ENCODE measurements at places on chromosomes 7 and 10.

DNA sequence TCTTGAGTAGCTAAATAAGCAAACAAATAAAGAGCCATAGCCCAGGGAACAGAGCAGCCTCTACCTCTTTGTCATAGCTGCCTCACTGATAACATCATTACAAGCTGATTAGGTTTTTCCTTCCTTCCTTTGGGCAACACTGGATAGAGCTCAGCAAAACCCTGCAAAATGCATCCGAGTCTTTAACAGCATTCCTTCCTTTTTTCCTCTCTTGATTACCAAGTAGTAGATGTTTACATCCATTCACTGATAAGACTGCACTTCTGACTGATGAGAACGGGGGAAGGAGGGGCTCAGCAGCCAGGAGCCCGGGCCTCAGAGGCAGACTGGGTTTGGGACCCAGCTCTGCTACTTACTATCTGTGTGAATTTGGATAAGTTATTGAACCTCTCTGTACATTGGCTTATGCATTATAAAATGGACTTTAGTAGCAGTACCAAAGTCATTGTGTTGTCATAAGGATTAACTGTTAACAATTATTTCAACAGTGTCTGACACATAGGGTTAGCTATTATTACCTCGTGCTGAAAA, 214.2 kb downstream of the ANK3 start:
- DNase-seq, result no peak

DNA sequence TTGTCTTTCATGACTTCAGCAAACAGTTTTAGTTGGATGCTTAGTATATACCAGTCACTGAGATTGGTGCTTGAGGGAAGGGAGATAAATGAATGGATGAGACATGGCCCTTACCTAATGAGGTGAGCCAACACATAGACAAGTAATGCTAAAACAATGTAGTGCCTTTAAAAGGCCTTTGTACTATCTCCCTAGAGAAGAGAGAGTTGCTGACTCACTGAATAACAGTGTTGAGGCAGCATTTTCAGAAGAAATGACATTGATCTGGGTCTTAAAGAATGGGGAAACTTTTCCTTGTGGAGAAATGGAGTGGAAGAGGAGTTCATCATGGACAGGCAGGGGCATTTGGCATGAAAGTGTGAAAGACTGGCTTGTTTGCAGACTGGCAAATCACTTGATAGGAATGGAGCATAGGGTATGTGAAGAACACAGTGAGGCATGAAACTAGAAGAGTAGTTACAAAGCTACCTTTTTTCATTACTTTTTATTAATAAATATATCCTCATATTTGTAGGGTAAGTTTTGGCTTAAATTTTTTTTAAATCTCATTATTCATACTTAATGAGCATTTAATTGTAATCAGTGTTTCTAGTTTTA, 91.2 kb downstream of the KAT6B start:
- DNase-seq, result no peak

GRCh38 chr10:48306870-48307710, 613 bp downstream of the MAPK8 start:
- peak; percentile 90 for DNase-seq

- no peak for DNase-seq
Observed at GRCh38 chr10:91006752-91007346, 86.0 kb upstream of the ANKRD1 start.

DNA sequence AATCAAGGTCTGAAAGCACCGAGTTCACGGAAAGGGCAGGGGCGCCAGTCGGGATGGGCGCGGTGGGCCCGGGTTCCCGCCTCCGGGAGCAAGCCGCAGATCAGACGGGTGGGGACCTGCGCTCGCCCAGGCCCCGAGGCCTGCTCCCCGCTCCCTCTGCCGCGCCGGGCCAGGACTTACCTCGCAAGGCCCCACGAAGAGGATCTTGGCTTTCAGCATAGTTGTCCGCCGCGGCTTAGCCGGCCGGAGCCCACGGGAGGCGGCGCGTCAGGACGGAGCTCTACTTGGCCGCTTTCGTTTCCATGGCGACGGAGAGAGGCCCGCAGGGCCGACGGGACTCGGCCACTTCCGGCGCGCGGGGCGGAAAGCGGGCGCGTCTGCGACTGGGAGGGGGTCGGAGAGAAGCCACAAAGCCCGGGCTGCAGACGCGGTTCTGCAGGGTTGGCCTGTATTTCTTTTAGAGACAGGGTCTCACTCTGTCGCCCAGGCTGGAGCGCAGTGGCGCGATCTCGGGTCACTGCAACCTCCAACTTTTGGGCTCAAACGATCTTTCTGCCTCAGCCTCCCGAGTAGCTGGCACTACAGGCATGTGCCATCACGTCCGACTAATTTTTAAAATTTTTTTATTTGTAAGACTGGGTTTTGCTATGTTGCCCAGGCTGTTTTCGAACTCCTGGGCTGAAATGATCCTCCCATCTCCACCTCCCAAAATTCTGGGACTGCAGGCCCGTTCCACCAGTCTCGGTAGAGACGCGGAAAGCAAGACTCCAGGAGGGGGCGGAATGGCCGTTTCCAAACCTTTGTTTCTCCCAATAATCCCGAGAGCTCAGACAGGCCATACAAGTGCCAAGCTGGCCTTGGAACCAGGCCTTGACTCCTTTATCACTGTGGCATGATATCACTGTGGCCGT, at the start of gene IFT22:
Gene IFT22, minus strand, starts transcription at position 322 of the 911 bp plus-strand sequence. Its CDS starts 103 bp downstream, at position 219.
- peak; percentile 94 for DNase-seq

DNA sequence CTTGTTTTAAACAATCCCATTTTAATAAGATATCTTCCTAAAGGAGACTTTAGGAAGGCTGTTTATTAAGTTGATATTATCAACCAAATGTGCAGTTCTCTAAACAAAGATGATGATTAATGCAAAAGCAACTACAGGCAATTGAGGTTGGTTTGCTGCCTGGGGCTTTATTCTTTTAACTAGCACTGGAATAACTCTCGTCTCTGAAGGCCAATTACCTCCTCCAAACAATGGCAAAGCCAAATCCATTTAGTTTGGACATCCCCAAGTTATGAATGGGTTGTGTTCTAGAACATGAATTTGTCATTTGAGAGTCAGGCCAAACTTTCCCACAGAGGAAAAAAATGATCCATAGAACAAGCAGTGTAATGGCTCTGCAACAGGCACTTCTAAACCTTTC, 114.1 kb downstream of the SLC16A9 start:
- no peak for DNase-seq

DNA sequence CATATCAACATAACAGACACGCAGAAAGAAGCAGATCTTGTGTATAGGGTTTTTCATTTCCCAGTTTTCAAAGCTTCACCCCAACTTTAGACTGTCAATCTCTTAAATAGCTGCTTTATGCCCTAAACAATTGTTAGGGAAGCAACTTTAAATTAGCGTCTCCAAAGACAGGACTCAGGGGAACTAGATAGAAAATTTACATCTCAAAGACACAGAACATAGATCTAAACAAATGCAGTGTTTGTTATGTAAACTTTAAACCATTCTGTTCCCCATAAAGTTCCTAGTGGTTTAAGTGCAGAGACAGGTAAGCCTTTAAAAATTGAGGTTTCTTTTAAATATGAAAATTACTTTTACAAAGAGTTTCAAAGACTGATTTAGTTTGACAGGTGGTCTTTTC, 379.2 kb upstream of the GHITM start:
- no peak for DNase-seq

GRCh38 chr10:87844837-87845623, 18.3 kb downstream of the KLLN start:
- no peak for DNase-seq

GRCh38 chr10:101671453-101671852, 23.5 kb downstream of the FBXW4 start:
- DNase-seq, result no peak

DNA sequence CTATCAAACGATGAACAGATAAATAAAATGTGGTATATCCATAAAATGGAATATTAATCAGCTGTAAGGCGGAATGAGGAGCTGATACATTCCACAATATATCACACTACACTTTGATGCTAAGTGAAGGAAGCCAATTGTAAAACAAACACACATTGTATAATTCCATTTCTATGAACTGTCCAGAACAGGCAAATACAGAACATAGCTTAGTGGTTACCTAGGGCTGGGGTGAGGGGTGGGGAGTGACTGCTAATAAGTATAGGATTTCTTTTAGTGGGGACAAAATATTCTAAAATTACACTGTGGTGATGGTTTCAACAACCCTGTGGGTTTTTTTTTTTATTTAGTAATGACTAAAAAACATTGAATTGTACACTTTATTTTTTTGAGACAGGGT, 82.1 kb upstream of the SLC26A5 start:
- DNase-seq, result no peak

DNA sequence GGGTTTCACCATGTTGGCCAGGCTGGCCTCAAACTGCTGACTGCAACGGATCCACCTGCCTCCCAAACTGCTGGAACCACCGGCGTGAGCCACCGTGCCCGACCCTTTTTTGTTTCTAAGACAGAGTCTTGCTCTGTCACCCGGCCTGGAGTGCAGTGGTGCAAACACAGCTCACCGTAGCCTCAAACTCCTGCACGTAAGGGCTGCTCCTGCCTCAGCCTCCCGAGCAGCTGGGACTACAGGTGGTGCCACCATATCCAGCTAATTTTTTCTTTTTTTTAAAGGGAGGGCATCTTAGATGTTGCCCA, 36.4 kb downstream of the ADAP1 start:
- peak; percentile 54 for DNase-seq

DNA sequence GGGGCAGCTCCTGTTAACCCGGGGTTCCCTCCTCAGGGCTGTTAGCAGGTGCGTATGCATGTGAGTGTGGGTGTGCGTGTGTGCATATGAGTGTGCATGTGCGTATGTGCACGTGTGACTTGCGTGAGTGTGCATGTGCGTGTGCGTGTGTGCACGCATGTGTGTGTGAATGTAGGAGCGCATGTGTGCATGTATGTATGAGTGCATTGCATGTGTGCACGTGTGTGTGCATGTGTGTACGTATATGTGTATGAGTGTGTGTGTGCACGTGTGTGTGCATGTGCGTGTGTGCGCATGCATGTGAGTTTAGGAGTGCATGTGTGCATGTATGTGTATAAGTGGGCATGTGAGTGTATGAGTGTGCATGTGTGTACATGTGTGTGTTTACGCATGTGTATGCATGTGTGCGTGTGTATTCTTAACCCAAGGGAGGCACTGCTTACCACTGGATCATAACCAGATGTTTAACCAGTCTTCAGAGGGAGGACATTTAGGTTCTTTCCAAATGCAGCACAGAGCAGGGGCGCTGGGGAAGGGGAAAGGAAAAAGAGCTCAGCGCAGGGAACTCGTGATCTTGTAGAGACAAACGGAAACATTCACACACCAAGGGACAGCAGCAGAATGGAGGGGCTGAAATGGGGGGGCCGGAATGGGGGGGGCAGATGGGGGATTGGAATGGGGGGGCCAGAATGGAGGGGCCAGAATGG, 45.0 kb downstream of the PWWP2B start:
- no peak for DNase-seq

DNA sequence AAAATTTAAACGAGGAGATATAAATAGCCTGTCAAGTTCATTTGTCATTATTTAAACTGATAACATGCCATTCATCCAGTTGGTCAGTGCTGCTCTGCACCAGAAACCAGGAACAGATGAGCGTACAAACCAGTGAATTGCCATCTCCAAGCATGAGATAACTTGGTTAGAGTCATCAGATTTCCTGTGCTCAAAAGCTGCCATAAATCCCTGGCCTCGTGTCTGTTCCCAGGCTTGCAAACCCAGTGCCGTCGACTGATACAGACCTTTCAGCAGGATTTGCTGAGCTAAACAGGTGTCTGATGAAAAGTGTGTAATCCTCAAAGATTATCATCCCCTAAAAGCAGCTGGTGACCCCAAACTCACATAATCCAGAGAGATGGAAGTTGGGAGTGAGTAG, 96.0 kb upstream of the SAMD8 start:
- DNase-seq, result no peak

DNA sequence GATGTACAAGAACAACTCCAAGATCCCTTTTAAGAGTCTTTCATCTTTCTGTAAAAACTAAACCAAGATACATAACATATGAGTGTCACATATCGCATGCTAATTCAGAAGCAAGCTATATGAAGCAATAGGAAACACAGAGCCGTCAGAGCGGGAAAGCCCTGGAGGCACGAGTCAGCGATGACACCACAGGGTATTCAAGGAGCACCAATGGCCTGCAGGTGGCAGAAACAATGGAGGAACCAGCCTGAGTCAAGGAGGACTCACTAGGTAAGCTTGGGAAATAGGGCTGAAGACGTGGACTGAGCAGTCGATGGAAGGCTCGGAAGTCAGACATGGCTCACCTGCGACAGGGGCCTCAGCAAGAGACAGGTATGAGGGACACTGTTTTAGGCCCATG, 214.4 kb downstream of the FAM107B start:
- DNase-seq, result peak; percentile 89

DNA sequence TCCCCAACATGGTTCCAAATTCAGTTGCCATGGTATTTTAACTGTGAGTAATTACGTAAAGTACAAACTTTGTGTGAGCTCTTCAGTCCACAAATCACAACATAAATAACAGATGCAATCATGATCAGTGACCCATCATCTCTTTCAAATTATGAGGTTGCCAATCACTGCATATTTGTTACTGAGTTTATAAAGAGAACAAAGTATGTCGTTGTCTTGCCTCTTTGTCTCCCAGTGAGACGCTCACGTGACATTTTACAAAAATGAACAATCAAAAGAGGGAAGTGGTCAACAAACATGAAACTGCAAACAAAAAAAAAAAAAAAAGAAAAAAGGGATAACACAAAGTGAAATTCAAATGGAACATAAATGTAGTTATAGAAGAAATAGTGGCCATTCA, 122.7 kb upstream of the PDSS1 start:
- DNase-seq, result no peak

- DNase-seq, result no peak
Observed at GRCh38 chr7:120539321-120539720, 266.3 kb downstream of the KCND2 start.

- DNase-seq, result no peak
Observed at GRCh38 chr7:41808541-41808940, 105.7 kb upstream of the INHBA start.

GRCh38 chr10:24762161-24762924, 38.7 kb upstream of the ARHGAP21 start:
- DNase-seq, result no peak

DNA sequence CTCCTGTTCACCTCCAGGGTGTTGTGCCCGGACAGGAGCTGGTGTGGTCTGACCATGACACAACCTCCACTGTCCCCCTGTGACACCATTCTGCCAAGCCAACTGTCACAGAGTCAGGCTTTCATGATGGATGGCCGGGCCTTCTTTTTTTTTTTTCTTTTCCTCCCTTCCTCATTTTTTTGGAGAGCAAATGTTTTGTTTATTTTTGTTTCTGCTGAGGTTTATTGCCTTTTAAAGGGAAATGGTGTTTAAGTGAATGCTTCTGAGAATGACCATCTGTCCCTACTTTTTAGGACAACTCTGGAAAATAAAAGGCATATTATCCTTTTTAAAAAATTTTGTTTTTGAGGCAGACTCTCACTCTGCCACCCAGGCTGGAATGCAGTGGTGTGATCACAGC, 115.1 kb upstream of the NPS start:
- DNase-seq, result no peak

All from activated effector memory CD4-positive, alpha-beta T cell treated with anti-CD3 and anti-CD28 coated beads, Interleukin-2, amount 50 U/mL, for 16 hours (primary cell).